ENCODE measurements at places on chromosomes 7 and 10. TPM values are rescaled to one million over a fixed set of nuclear protein-coding genes. Genes with fewer than 3 reads are reported as not detected.

PROSER2 gene
- polyA plus RNA-seq = 3.7 TPM

SLC18A3 gene
- polyA plus RNA-seq = 0.09 TPM

ADAM8 gene
- 2.1 TPM for polyA plus RNA-seq

CALCR gene
- 0.59 TPM for polyA plus RNA-seq

CPXM2 gene
- polyA plus RNA-seq = 0.92 TPM

IGF2BP3 gene
- 52.0 TPM for polyA plus RNA-seq

HOXA7 gene
- polyA plus RNA-seq = 0.24 TPM

FAM25A gene
- polyA plus RNA-seq = not detected

HOGA1 gene
- 0.15 TPM for polyA plus RNA-seq

TES gene
- polyA plus RNA-seq = 31.9 TPM

LIPM gene
- not detected for polyA plus RNA-seq

NUTM2A gene
- 0.21 TPM for polyA plus RNA-seq

CYP26C1 gene
- polyA plus RNA-seq = not detected

OR2A1 gene
- 1.6 TPM for polyA plus RNA-seq

ACBD5 gene
- polyA plus RNA-seq = 10.1 TPM

LIPK gene
- polyA plus RNA-seq = not detected

CHCHD2 gene
- polyA plus RNA-seq = 0.94 TPM

ICA1 gene
- polyA plus RNA-seq = 75.4 TPM

EFCAB10 gene
- 10.3 TPM for polyA plus RNA-seq

LIPJ gene
- not detected for polyA plus RNA-seq

EGFR gene
- polyA plus RNA-seq = 1.5 TPM

CPEB3 gene
- 0.82 TPM for polyA plus RNA-seq

MMP21 gene
- polyA plus RNA-seq = 0.10 TPM

EVX1 gene
- polyA plus RNA-seq = not detected

SMKR1 gene
- 1.7 TPM for polyA plus RNA-seq

HOXA9 gene
- not detected for polyA plus RNA-seq

CPVL gene
- polyA plus RNA-seq = 31.9 TPM

MOGAT3 gene
- 0.21 TPM for polyA plus RNA-seq

SEMA3A gene
- 19.8 TPM for polyA plus RNA-seq

PAX4 gene
- not detected for polyA plus RNA-seq

ZNF425 gene
- polyA plus RNA-seq = 4.3 TPM

AKR1D1 gene
- polyA plus RNA-seq = not detected

OR6V1 gene
- polyA plus RNA-seq = not detected

LRRN3 gene
- polyA plus RNA-seq = 0.31 TPM

ATRNL1 gene
- polyA plus RNA-seq = 4.8 TPM
